ENCODE measurements at places on chromosomes 12 and 14.

- no peak for DNase-seq
Measured at GRCh38 chr14:92651758-92652406, 96.5 kb downstream of the LGMN start.

DNA sequence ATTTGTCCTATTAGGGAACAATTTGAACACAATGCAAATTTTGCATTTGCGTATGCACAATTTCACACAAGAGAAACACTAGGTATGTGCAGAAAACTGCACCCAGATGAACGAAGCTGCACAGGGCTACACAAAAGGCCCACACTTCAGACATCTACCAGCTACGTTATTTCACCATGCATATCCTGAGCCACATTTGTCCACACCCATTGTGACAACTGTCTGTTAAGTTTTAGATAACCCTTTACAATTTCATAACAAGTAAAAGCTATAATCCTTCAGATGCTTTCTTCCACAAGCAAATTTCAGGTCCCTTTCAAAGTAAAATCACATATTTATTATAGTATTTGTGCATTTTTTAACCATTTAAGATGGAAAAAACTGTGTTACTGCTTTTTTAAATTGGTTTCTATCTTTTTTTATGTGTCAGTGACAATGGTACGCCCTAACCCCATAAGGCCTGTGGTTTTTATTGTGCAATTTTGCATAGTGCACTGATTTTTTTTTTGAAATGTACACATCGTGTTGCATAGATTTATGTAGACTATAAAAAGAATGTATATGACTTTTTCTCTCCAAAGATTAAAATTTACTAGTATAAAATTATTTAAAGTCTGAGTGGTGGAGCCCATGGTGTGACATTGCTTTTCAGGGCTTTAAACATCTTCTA, 87.8 kb upstream of the BTG1 start:
- DNase-seq = no peak

DNA sequence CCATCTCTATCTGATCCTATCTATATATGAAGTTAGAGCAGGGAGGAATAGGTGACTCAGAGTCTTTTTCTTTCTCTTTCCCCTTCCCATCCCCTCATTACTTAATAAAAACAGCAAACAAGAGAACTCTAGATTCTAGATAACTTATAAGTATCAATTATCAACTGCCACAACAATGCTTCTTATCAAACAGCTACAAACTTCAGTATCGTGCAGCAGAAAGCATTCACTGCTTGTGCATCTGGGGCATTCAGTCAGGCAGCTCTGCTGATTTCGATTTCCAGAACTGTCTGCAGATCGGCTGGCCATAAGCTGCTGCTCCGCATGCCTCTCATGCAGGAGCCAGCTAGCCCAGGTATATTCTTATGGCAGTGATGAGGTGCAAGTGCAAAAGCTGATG, 19.4 kb downstream of the A2ML1 start:
- no peak for DNase-seq

- no peak for DNase-seq
Measured at GRCh38 chr12:67426067-67426466, 156.9 kb downstream of the CAND1 start.

DNA sequence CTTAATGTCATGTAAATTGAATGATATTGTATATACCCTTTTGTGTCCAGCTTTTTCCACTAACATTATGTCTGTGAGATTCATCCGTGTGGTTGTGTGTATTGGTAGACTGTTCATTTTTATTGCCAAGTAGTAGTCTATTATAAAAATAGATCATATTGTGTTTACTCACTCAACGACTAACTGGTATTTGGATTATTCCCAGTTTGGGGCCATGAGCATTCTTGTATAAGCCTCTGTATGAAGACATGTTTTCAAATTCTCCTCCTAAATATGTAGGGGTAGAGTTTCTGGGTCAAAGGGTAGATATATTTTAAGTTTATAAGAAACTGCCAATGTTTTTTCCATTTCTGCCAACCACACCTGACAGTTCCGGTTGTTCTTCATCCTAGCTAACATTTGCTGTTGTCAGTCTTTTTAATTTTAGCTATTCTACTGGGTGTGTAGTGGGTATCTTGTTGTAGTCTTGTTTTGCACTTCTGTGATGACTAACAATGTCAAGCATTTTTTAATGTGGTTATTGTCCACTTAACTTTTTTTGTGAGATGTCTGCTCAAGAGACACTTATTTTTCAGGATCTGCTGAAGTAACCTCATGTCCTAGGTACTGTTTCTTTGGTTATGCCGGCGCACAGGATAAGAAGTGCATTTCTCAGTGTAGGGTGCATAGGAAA, 93.2 kb downstream of the DACT1 start:
- no peak for DNase-seq

DNA sequence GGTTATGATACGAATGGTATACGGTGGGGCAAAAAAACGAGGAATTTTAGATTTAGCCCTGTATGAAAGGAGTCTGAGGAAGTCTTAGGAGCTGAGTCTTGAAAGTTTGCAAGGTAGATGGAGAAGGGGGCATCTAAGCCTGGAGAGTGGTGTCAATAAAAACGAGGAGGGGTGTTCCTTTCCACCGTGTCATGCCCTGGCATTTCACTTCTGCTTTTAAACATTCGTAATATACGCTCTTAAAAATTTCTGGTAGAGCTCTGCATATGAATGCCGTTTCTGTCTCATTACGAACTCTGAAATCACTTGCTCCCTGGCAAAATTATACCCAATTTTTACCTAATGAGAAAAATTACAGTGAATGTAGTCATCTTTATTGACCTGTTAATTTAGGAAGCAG, 170.2 kb downstream of the ERC1 start:
- DNase-seq = no peak

- no peak for DNase-seq
Measured at GRCh38 chr14:52053044-52053443, 15.8 kb downstream of the NID2 start.

DNA sequence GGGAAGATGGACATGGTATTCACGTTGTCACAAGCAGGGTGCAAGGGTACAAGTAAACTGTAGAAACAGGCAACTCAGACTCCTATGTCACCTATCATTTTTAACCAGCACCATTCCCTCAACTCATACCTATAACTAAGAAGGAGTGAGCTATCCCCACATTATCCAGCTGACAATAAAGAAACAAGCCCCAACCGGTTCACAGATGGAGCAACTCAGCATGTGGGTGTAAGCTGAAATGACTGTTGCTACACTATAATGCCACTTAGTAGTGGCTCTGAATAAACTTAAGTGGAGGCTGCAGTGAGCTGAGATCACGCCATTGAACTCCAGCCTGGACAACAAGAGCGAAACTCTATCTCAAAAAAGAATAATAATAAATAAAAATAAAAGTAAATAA, 829.5 kb upstream of the MDGA2 start:
- no peak for DNase-seq

- no peak for DNase-seq
Measured at GRCh38 chr12:54265364-54265812, 14.5 kb downstream of the CBX5 start.

GRCh38 chr12:78331181-78331580, 500.5 kb downstream of the NAV3 start:
- no peak for DNase-seq

- DNase-seq = no peak
Measured at GRCh38 chr12:132373901-132374611, 44.7 kb upstream of the GALNT9 start.

GRCh38 chr12:68673788-68674187, 13.0 kb upstream of the NUP107 start:
- no peak for DNase-seq

GRCh38 chr14:93824518-93825234, 36.4 kb upstream of the PRIMA1 start:
- DNase-seq = no peak

DNA sequence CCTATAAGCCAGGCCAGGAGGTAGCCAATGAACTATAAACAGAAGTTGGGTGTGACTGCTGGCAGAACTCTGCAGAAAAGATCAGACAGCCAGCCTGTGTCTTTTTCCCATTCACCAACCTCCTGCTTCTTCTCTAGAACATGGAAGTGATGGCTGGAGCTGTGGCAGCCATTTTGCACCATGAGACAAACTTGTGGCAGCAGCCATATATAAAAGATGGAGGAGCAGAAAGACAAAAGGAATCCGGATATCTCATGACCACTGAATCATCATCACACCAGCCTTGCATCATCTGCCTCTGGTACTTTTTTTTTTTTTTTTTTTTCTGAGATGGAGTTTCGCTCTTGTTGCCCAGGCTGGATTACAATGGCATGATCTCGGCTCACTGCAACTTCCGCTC, 8.7 kb downstream of the BEGAIN start:
- no peak for DNase-seq
